ENCODE measurements at places on chromosomes 5 and 9.

GRCh38 chr9:106969696-106970095, 106.7 kb downstream of the ZNF462 start:
- DNase-seq: no peak

DNA sequence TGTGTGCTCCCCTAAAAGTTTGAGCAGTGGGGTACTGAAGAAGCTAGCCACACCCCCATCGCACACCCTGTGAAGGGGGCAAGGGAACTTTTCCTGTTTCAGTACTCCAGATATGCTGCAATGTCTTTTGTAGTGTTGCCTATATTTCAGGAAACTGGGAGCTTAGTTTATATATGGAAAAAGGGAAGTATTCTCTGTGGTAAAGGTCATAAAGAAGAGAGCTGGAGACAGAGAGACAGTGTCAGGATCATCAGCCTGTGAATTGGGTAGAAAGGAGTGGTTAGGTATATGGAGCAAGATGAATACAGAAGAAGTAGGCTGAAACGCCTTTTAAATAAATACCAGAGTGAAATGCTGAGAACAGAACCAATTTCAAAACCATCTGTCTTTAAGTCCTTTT, 82.2 kb upstream of the C9orf72 start:
- DNase-seq: no peak

DNA sequence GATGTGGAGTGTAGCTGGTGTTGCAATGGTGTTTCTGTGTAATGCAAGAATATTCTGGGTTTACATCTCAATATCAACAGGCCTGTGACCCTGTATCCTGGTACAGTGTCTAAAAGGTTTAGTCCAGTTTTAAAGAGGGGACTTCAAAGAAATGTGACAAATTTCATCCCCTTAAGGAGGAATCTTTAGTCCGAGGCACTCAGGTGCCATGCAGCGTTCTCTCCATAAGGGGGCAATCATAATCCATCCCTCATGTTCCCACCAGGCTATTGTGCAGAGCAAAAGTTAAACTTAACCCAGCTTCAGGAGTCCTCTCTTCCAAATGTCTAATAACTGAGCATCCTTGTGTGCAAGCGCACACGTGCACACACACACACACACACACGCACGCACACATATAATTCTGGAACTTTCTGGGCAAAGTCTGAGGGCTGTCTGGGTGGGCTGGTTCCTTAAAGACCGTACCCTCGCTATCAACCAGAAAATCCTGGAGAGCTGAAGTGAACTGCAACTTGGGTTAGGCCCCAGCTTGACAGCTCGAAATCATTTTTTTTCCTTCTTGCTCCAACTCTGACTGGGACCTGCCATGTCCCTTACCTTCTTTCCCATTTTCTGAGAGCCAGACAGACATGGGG, 46.0 kb downstream of the CRB2 start:
- peak; percentile 14 for DNase-seq

DNA sequence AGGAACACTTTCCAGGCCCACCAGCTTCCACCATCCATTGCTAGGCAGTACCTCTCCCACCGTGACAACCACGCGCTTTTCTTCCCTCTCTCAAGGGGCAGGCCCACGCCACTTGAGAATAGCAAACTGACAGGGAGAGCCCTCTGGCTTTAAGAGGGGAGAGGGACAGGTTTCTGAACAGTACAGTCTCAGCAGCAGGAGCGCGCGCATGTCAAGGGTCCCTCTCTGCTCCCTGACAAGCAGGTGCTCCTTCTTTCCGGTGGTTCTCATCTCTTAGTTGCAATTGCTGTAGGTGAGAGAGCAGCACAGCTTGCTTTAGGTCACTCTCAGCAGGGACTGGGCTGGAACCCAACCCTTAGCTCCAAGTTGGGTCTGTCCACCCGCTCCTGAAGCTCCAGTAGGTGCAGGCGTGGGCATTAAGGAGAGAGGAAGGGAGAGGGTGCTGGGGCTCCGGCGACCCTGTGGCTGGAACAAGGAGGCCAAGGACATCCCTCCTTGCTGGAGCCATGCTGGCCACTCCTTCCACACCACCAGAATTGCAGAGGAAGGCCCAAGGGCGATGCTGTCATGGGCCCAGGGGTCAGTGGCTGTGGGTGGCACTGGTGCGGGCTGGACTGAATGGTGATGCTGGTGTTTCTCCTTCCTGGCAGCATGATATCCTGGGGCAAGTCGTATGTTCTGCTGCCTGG, 9.0 kb upstream of the PHF2 start:
- DNase-seq: no peak

- DNase-seq: no peak
Measured at GRCh38 chr5:74519161-74519571, 121.4 kb downstream of the ENC1 start.

GRCh38 chr5:53035868-53036381, 46.8 kb downstream of the ITGA2 start:
- peak; percentile 45 for DNase-seq

DNA sequence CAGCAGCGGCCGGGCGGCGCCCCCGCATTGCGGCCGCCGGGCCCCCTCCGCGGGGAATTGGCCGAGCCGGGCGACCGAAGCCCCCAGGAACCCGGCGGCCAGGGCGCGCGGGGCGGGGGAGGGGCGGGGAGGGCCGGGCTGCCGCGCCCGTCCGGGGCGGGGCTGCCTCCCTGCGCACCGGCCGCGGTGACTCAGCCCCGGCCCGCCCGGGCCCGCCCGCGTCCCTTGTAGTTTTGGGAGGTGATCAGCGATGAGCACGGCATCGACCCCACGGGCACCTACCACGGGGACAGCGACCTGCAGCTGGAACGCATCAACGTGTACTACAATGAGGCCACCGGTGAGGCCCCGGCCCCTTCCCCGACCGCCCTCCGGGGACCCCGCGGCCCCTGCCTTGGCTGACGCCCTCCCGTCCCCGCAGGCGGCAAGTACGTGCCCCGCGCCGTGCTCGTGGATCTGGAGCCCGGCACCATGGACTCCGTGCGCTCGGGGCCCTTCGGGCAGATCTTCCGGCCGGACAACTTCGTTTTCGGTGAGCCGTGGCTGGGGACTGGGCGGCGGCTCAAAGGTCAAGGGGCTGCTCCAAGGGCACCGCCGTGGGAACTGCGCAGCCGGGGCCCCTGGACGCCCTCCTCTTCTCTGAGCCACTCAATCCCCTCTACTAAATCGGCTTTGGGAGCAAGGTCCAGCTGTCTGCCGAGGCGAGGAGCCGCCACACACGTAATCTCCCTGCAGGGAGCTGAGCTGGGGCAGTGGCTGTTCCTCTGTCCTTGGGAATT, 592 bp downstream of the TUBB4B start:
- DNase-seq: no peak

DNA sequence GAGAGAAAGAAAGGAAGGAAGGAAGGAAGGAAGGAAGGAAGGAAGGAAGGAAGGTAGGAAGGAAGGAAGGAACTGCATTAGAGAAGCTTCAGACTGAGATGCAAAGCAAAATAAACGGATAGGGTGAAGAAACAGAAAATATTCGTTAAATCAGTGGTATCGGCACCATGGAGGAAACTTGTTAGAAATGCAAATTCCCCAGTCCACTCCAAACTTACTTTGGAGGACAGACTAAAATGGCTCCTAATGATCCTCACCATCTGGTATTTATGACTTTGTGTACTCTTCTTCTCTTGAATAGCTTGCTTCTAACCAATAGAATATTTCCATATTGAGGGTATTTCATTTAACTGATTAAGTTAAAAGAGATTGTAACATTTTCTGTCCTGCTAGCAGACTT, 87.9 kb upstream of the GCNT4 start:
- no peak for DNase-seq

GRCh38 chr9:138022756-138023393, 145.3 kb downstream of the CACNA1B start:
- DNase-seq: no peak

DNA sequence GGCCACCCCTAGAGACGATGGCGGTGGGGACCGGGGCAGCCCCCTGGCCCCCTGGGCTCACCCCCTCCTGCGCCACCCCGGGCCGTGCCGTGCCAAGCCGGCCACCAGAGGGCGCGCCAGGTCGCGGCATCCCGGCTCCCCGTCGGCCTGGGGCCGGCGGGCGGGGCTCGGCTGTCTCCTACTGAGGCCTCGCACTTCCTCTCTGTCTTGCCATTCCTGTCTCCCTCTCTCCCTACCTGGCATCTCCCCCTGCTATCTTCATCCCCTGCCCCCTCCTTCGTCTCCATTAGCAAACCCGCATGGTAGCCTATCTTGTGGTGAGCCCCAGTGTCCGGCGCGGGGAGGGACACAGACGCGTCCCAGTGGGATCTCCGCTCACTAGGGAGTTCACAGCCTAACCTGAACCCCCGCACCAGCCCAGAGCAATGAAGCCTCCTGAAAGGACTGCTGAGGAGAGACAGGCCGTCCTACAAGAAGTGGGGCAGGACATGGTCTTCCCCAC, 29.8 kb upstream of the FABP6 start:
- DNase-seq: no peak

DNA sequence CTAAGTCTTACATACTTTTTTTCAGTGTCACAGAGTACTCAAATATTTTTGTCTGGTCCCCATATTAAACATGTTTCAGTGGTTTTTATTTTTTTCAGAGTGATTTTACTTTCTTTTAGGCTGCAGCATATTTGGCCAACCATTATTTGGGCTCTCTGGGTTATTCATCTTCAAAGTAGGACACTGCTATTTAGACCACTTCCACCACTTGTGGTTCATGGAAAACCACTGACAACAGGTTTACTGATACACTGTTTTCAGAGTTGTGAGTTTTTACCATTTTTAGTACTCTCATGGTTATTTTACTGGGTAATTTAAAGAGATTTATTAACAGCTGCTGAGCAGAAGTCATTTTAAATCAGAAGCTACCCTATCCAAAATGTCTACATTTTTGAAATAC, 437.6 kb downstream of the KIAA0825 start:
- no peak for DNase-seq

DNA sequence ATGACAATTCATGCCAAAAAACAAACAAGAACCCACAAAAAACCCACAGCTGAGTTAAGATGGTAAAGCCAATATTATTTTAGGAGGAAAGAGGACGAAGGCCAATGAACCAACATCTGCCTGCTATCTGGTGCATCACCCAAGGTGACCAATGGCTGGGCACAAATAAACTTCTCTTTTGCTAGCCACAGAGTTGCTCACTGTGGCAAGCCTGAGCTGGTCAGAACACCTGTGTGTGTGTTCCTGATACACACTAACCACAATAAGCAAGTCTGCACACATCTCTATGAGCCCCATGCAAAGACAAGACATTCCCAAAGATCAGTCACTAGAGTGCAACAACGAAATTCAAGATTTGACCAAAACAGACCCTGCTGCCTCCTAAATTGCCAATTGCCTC, 63.1 kb downstream of the RNF38 start:
- no peak for DNase-seq

DNA sequence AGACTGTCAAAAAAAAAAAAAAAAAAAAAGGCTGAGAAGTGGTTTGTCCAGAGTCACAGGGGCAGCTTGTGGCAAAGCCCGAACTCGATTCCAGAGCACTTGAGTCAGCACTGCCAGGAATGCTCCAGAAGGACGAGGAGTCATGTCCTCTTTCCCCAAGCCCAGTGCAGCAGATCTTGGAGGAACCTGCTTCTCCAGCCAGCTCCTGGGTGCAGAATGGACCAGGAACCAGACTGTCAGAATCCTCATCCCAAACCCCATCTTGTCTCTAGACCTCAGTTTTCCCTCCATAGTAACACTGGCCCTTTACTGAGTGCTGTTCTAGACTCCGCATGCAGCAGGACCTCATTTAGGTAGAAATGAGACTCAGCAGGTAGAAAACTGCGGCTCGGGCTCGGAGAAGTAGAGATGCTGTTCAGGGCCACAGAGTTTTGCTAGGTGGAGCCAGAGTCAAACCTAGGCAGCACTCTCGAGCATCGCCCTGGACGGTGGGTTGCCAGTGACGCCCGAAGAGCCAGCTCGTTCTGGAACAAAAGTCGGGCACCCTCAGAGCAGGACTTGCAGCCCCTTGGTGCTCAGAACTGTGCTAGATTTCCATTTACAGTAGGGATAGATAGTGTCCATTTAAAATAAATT, 15.4 kb downstream of the CD74 start:
- no peak for DNase-seq

GRCh38 chr5:141260458-141261237, 15.5 kb downstream of the PCDHB15 start:
- no peak for DNase-seq

DNA sequence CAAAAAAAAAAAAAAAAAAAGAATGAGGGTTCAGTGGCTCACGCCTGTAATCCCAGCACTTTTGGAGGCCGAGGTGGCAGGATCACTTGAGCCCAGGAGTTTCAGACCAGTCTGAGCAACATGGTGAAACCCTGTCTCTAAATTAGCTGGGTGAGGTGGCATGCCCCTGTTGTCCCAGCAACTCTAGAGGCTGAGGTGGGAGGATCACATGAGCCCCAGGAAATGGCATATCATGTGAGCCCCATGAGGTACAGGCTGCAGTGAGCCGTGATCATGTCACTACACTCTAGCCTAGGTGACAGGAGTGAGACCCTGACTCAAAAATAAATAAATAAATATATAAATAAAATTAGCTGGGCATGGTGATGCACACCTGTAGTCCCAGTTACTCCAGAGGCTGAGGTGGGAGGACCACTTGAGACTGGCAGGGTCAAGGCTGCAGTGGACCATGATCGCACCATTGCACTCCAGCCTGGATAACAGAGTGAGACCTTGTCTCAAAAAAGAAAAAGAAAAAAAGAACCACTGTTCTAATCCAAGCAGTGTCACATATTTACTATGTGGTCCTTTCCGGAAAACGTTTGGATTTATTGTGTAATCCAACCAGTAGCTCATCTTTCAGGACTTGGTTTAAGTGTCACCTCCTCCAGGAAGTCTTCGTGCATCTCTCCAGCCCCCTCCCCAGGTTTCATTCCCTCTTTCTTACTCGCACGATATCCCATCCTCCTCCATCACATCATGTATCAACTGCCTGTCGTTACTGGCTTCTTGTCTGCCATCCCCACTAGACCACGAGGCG, 12.3 kb upstream of the SPOUT1 start:
- no peak for DNase-seq

- no peak for DNase-seq
Measured at GRCh38 chr9:121954477-121955140, 138.5 kb downstream of the TTLL11 start.

- DNase-seq: no peak
Measured at GRCh38 chr9:34990908-34991606, 1.5 kb downstream of the DNAJB5 start.

- no peak for DNase-seq
Measured at GRCh38 chr5:125194883-125195282, 448.4 kb upstream of the ZNF608 start.

DNA sequence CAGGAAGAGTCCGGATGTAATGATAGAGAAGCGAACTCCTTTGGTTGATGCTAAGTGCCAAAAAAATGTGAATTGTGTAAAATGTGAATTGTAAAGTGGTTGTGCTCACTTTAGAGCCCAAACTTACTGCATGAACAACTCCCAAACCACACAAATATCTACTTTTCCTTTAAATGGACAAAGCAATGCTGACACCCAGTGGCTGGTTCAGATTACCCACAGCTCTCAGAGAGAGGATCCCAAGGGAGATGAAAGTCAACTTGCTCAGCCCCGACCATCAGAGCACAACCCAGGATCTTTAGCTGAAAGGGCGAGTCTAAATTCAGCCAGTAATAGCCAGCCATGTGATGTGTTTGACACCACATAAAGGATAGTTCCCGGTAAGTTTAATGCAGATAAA, 133.7 kb downstream of the NMUR2 start:
- no peak for DNase-seq

GRCh38 chr5:101539315-101539714, 636.2 kb upstream of the ST8SIA4 start:
- DNase-seq: no peak

- DNase-seq: no peak
Measured at GRCh38 chr9:74478606-74479005, 18.5 kb upstream of the RORB start.

- DNase-seq: no peak
Measured at GRCh38 chr9:114880291-114880745, 50.1 kb downstream of the TNFSF8 start.
